GM23338 (cell line): ENCODE measurements at places on chromosomes 4 and X. TPM values are rescaled to one million over a fixed set of nuclear protein-coding genes. Genes with fewer than 3 reads are reported as not detected.
A peak's percentile ranks its signal among the peaks of the same experiment; 100 is the strongest.

Gene ZMAT1
- total RNA-seq, result 1.5 and 2.2 TPM in 2 replicates

Gene SSX2B
- 0.17 TPM in 1 of 2 replicates, not detected in the other for total RNA-seq

Gene TRAM1L1
- 1.5 and 2.6 TPM in 2 replicates for total RNA-seq

Gene TREX2
- total RNA-seq, result 1.7 and 4.6 TPM in 2 replicates

Gene GIMD1
- total RNA-seq, result not detected in 2 replicates

Gene CLDN22
- total RNA-seq, result not detected in 2 replicates

Gene KIAA1210
- not detected in 2 replicates for total RNA-seq

- H3K27me3 ChIP-seq, result peaks cover 25% of the 10 kb centered on the region
- DNase-seq, result peak; percentile 65
- H3K4me3 ChIP-seq, result no peak overlapping the region
- no peaks in the 10 kb centered on the region for H3K4me1 ChIP-seq
These were observed 24.1 kb upstream of the MTM1 start for GRCh38 chrX:150544222-150544787.

DNA sequence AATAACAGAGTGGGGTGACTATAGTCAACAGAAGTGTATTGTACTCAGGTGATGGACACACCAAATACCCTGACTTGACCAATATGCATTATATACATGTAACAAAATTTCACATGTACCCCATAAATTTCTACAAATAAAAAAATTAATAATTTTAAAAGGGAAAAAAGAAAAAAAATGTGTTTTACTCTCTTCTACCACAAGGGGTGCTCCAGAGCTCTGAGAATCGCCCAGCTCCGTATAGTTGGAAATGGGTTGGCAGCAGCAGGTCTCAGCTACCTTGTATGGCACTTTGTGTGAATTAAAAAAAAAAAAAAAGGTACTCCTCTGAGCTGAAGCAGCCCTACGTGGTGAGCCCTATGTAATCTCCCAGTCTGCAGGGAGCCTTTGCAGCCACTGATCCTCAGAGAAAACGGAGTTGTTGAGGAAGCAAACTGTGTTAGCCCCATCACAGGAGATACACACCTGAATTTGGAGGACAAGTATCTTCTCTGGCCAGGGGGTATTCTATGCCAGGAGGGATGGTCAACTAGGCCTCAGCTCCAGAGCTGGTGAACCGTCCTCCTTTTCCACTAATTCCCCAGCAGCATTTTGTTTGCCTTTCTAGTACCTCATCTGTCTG lies 17.2 kb upstream of the POLA1 start:
- H3K27me3 ChIP-seq, result no peaks in the 10 kb centered on the region
- no peak overlapping the region for H3K4me3 ChIP-seq
- no peaks in the 10 kb centered on the region for H3K4me1 ChIP-seq
- H3K27ac ChIP-seq, result no peak overlapping the region

DNA sequence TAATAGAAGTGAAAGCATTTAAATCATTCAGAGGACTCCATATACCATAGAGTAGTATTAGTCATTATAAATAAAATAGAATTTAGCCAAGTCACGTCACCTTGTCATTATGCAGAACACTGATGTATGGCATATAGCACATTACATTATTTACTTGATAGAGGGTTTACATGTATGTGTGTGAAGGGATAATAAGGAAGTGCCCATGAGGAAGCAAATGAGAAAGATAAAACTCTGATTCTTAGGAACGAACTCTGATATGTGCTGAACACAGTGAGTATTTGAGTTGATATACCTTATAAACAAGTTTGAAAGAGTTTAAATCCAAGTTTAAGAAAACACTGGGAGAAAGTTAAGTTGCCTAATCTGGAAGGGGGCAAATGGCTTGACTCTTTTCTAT lies 160.5 kb upstream of the NDST3 start:
- no peak overlapping the region for H3K4me3 ChIP-seq
- H3K36me3 ChIP-seq, result no peaks in the 10 kb centered on the region
- H3K4me1 ChIP-seq, result 0 out of 2 replicates have a peak, but pooled peaks cover 4% of the 10 kb centered on the region
- no peak overlapping the region for H3K27ac ChIP-seq

DNA sequence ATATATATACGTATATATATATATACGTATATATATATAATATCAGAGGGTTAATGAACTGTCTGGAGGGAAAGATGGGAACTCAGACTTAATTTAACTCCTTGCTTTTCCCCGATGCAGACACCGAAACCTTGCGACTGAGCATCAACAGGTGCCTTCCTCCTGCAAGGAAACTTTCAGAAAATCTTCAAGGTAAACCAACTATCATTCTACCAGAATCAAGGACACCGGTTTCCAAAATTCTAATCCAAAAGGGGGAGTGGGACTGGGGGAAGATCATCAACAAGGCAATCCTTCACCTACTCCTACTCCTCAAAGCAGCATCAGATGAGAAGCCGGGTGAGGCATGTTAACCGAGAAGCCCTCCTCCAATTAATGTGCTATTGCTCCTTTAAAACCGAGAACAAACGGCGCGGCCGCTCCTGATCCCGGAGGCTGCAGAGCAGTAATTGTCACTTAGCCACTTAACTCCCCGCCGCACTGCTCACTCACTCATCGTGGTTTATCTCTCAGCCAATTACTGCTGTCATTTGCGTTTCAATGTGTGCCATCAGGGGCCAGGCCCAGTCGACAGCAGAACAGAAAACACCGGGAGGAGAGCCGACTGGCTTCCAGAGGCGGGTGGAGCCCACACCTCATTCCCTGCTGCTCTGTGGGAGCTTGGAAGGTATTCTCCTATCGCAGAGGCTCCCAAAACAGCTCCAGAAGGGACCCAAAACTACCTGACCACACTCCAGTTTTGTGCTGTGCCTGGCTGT lies 61.7 kb downstream of the MAML3 start:
- H3K27ac ChIP-seq, result peak overlapping the region; percentile 46
- DNase-seq, result peak; percentile 78
- no peaks in the 10 kb centered on the region for H3K27me3 ChIP-seq
- peak overlapping the region; percentile 39 for H3K4me3 ChIP-seq
- H3K4me1 ChIP-seq, result peaks cover 45% of the 10 kb centered on the region
- H3K36me3 ChIP-seq, result no peaks in the 10 kb centered on the region

GRCh38 chr4:159422019-159422418 lies 319.1 kb downstream of the RAPGEF2 start:
- no peaks in the 10 kb centered on the region; the same call in 1 of the 2 replicates for H3K36me3 ChIP-seq
- no peaks in the 10 kb centered on the region for H3K27me3 ChIP-seq
- DNase-seq, result no peak
- H3K27ac ChIP-seq, result no peak overlapping the region

DNA sequence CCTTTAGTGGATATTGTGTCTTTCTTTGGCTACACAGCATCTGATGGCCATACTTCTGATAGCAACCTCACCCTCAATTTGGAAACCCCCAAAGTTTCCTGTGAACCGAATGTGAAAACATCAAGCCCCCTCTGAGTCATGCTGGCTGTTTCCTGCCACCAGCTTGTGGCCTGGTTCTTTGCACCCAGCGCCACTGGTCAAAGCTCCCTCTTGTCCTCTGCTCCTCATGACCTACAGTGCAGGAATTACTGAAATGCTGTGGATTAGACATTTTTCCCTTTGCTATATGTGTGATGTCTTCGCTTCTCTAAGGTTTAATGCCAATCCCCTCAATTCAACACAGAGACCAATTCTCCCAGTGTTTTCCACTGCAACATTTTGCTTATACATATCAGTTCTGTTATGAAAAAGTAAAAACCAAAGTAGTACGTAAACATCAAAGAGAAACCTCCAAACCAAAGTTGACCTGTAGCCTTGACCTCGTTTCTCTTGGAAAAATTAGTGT lies 224.0 kb upstream of the TENM3 start:
- H3K4me1 ChIP-seq, result peaks cover 13% of the 10 kb centered on the region
- no peak for DNase-seq
- no peak overlapping the region for H3K27ac ChIP-seq
- H3K4me3 ChIP-seq, result no peak overlapping the region
- H3K27me3 ChIP-seq, result no peaks in the 10 kb centered on the region

DNA sequence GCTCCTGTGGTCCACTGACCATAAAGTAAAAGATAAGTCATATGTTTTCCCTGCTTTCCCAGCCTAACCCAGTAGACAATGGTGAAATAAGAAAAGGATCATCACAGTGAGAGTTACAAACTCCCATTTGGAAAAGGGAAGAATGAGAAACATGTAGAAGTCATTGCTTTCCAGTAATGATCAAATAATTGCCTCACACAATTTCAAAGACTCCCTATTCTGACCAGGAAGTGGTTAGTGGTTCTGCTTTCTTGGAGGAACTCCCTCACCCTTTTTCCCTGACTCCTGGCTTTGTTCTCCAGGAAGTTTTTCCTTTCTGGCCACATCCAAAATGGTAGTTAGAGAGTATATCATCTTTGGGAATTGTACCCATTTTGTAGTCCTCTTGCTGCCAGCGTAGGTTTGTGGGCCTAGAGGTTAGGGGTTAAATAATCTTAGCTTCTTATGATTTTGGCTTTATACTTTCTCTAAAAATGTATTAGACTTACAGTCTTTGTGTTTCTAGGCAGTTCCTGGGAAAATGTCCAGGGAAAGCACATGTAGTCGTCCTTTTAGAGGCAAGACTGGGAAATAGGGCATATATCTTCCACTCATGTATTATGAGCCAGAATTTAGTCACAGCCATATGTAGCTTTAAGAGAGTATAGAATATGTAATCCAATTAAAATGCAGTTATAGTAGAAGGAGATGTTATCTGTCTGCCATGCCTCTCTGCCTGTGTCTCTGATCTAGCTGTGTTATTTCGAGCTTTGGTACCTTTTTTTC lies 10.5 kb downstream of the VAMP7 start:
- H3K4me1 ChIP-seq, result no peaks in the 10 kb centered on the region
- H3K36me3 ChIP-seq, result no peaks in the 10 kb centered on the region; the same call in 1 of the 2 replicates
- DNase-seq, result no peak
